ENCODE measurements at places on chromosomes 16 and 17. TPM values are rescaled to one million over a fixed set of nuclear protein-coding genes. Genes with fewer than 3 reads are reported as not detected.

The CCL1 gene
- not detected for total RNA-seq

DNA sequence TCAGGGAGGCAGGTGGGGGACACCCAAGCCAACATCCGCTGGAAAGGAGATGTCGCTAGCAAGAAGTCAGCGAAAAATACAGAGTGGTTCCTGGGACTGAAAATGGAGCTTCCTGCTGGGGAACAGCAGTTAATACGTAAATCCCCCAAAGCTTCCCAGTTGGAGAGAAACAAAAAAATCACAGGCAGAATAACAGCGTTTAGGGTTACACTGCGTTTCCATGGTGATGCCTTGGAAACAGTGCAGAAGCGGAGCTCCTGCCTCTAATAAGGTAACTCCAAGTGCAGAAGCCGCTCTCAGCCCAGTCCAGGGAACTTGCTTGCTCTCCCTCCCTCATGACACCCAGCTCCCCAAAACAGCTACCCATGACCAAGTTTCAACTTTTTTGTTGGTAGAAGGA, 73.4 kb downstream of the PLD6 start:
- H3K27ac ChIP-seq: no peak overlapping the region
- no peaks in the 10 kb centered on the region for H3K4me1 ChIP-seq
- DNase-seq: no peak
- H3K4me3 ChIP-seq: no peak overlapping the region
- peaks cover 62% of the 10 kb centered on the region for H3K36me3 ChIP-seq
- no peaks in the 10 kb centered on the region for H3K27me3 ChIP-seq

- H3K27ac ChIP-seq: no peak overlapping the region
- H3K4me3 ChIP-seq: no peak overlapping the region
- H3K4me1 ChIP-seq: no peaks in the 10 kb centered on the region
- no peaks in the 10 kb centered on the region for H3K36me3 ChIP-seq
- no peak for DNase-seq
- H3K27me3 ChIP-seq: no peaks in the 10 kb centered on the region
Measured at GRCh38 chr16:4689864-4690704, 3.3 kb upstream of the NUDT16L1 start.

DNA sequence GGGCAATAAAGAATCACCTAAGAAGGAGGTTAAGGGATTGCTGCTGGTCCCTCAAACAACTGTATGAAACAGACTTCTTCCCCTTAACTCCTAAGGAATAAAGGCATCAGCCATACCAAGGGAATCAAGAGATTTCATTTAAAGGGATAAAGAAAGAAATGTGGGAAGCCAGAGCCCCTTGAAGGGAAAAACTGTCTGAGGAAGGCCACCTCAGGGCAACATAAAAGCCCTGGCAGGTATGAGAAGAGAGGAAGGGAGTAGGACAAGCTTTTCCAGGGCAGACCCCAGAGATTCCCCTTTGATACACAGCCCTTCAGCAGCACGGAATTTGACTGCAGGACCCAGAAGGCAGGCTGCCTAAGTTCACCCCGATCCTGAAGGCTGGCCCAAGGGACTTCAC, 43.5 kb downstream of the COG7 start:
- H3K4me1 ChIP-seq: peaks cover under 1% of the 10 kb centered on the region
- no peak for DNase-seq
- no peak overlapping the region for H3K4me3 ChIP-seq

DNA sequence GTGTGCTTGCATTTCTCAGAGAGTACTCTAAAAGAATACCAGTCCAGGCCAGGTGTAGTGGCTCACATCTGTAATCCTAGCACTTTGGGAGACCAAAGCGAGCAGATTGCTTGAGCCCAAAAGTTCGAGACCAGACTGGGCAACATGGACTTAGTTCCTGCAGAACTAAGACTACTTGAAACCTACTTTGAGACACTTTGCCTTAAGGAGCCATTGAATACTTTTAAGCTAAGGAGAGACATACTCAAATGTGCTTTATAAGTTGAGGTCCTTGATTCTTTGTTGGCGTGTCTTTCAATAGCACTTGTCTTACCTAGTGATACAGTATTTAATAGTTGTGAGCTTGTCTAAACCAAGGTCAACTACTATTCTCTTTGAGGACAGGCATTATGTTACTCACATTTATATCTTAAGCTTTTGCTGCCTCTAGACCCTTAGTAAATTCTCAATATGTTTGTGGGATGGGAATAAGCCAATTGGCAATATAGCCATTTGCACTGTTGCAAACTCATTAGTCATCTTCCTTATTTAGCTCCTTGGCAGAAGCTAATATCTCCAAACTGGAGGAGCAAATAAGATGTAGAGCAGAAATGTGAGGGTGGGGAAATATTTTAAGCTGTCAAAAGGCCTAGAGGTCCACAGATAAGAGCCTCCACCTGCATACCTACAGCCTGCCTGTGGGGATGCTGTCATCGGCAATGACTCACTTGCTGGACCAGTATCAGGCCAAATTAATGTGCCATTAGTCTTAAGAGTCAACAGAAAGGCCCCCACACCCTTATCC, 16.3 kb downstream of the SCPEP1 start:
- no peak overlapping the region for H3K27ac ChIP-seq
- no peaks in the 10 kb centered on the region for H3K27me3 ChIP-seq
- no peak for DNase-seq
- no peaks in the 10 kb centered on the region for H3K4me1 ChIP-seq
- no peak overlapping the region for H3K4me3 ChIP-seq

The ZNF207 gene
- total RNA-seq: 332 TPM

DNA sequence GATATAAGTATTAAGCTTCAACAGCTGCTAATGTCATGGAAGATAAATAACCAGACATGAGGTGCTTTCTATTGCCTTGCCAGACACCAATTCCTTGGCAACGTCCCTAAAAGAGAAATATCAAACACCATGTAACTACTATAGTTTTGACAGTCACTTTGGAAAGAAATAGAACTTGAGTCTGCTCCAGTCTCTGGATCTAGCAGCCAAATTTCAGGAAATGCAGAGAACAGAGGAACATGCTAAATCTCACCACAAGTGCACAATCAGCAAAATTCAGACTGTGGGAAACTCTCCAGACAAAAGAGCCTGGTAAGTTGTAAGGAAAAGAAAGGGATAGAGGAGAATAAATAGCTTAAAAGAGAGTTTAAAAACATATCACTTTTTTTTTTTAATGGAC, 28.4 kb upstream of the TANC2 start:
- no peaks in the 10 kb centered on the region for H3K36me3 ChIP-seq
- no peak overlapping the region for H3K4me3 ChIP-seq
- no peak overlapping the region for H3K27ac ChIP-seq
- no peaks in the 10 kb centered on the region for H3K27me3 ChIP-seq

GRCh38 chr16:1590930-1591705, 20.8 kb downstream of the IFT140 start:
- no peaks in the 10 kb centered on the region for H3K4me1 ChIP-seq
- no peak overlapping the region for H3K27ac ChIP-seq
- no peak for DNase-seq
- no peak overlapping the region for H3K4me3 ChIP-seq

- peak overlapping the region; percentile 62 for H3K27ac ChIP-seq
- peaks cover 19% of the 10 kb centered on the region for H3K4me1 ChIP-seq
Measured at GRCh38 chr16:89723279-89724250, 2.2 kb downstream of the ZNF276 start.

- H3K4me3 ChIP-seq: no peak overlapping the region
- no peak for DNase-seq
- H3K27ac ChIP-seq: no peak overlapping the region
- H3K4me1 ChIP-seq: no peaks in the 10 kb centered on the region
- H3K27me3 ChIP-seq: no peaks in the 10 kb centered on the region
- H3K36me3 ChIP-seq: no peaks in the 10 kb centered on the region
Measured at GRCh38 chr17:55632236-55632635, 90.4 kb downstream of the TMEM100 start.

GRCh38 chr17:31733326-31733725, 125.7 kb downstream of the COPRS start:
- no peaks in the 10 kb centered on the region for H3K4me1 ChIP-seq
- H3K4me3 ChIP-seq: no peak overlapping the region
- no peaks in the 10 kb centered on the region for H3K36me3 ChIP-seq
- no peaks in the 10 kb centered on the region for H3K27me3 ChIP-seq
- H3K27ac ChIP-seq: no peak overlapping the region

GRCh38 chr16:83928341-83929055, 24.5 kb upstream of the OSGIN1 start:
- no peak overlapping the region for H3K4me3 ChIP-seq
- peaks cover 16% of the 10 kb centered on the region for H3K4me1 ChIP-seq
- no peak overlapping the region for H3K27ac ChIP-seq
- H3K36me3 ChIP-seq: no peaks in the 10 kb centered on the region
- no peak for DNase-seq
- H3K27me3 ChIP-seq: no peaks in the 10 kb centered on the region

DNA sequence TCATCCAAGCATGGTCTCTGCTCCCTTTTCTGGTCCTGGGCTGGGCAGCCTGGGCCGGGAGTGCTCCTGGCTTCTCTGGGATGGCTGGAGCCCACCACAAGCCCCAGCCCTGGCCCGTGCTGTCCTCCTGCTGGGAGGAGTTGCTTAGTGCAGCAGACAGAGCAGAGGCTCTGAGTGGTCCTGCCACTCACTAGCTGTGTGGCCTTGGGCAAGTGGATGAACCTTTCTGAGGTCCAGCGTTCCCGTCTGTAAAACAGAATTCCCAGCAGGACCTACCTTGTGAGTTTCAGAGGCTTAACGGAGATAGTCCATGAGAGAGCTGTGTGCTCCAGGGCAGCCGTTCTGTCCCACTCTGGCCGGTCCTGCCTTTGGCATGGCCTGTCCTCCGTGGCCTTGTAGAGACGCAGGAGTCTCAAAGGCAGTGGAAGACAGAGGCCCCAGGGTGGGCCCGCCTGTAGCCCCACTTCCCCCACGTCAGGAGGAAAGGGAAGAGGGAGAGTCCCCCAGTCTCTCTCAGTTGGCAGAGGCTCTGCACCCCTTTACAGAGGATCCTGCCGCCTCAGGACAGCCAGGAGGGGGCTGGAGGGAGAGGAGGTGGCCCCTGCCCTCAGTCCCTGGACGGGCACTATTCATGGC, 7.8 kb downstream of the MYO15B start:
- no peaks in the 10 kb centered on the region for H3K36me3 ChIP-seq
- DNase-seq: no peak
- no peak overlapping the region for H3K27ac ChIP-seq
- H3K4me3 ChIP-seq: no peak overlapping the region
- H3K27me3 ChIP-seq: peaks cover 35% of the 10 kb centered on the region

DNA sequence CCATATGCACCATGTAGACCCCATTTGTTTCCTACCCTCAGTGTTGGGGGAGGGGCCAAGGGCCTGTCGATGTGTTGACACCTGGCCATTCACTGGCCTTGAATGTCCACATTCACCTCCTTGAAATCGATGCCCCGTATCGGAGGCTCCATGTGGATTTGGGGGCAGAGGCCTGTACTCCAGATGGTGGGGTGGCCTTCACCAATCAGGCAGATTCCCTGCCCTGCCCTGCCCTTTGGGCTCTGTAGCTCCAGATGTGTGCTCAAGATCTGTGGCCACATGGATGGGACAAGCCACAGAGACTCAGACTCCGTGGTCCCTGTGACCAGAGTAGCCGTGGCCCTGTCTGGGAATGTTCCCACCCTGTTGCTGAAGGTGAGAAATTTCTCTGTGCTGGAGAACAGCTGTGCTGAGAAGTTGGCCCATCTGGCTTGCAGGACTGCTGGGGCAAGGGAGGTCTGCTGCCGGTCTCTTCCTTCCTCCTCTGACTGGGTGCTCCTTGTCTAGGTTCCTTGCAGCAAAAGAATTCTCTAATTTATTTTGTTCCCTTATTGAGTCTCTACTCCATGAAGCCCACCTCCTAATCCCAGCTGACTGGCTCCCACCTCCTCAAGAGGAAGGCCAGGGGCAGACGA, 221.3 kb downstream of the SEC14L1 start:
- H3K27me3 ChIP-seq: no peaks in the 10 kb centered on the region
- no peak overlapping the region for H3K27ac ChIP-seq
- peaks cover 38% of the 10 kb centered on the region for H3K4me1 ChIP-seq
- DNase-seq: no peak
- H3K4me3 ChIP-seq: no peak overlapping the region

- no peak overlapping the region for H3K4me3 ChIP-seq
- H3K36me3 ChIP-seq: no peaks in the 10 kb centered on the region
- no peaks in the 10 kb centered on the region for H3K27me3 ChIP-seq
- peak; percentile 52 for DNase-seq
Measured at GRCh38 chr17:11644265-11645212, 46.3 kb downstream of the DNAH9 start.

The FGF11 gene
- 4.0 TPM for total RNA-seq

- peak within 1 kb of the TSS; percentile 93 for H3K27ac ChIP-seq
- peaks cover 3% of the 10 kb centered on the region for H3K4me1 ChIP-seq
- H3K27me3 ChIP-seq: no peaks in the 10 kb centered on the region
- peak; percentile 79 for DNase-seq
Measured at GRCh38 chr16:70523743-70524398, at the start of gene SF3B3. SF3B3 (plus strand) TSS chr16:70523816; CDS start chr16:70526657, 2,841 bp downstream.
